GM06990 (cell line): ENCODE measurements at places on chromosomes 12 and 14.

DNA sequence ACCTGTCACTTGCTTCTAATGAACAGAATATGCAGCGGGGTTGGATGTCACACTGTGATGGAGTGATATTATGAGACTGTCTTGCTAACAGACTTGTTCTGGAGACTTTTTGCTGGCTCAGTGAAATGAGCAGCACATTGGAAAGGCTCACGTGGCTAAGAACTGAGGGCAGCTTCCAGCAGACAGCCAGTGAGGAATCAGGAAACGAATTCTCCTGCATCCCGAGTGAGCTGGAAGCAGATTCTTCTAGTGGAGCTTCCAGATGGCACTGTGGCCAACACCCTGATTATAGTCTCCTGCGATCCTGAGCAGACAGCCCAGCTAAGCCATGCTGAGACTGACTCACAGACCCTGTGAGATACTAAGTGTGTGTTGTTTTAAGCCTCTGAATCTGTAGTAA lies 16.1 kb upstream of the TSPAN9 start:
- DNase-seq: no peak

DNA sequence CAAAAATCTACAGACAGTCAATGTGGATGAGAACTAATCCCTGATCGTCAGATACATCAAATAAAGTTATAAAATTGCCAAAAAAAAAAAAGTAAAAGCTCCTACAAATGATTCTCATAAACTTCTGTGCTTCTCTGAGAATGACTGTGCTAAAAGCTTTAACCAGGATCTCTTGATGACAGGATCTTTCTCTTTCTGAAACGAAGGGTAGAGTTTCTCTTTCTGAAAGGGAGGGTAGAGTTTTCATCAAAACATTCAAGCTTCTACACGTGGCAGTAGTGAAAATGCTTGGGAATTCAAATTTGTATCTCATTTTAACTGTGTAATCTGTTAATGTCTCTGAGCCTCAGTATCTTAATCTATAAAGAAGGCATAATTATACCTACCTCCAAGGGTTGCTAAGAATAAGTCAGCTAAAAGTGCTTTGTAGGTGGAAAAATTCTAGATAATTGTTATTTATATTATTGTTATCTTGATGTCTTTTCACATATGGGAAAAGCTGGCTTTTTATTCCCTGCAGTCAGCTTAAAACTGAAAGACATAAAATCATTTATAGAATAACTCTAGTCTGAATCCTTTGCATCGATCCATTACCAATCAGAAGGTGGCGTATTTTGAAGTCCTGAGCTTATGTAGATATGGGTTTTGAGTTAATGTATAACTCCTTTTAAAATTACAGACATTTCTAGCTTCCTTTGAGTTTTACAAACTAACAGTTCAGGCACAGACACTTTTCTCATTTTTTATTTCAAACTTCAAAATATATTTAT lies 157.4 kb downstream of the DACT1 start:
- DNase-seq: no peak

- DNase-seq: no peak
Measured at GRCh38 chr14:68440820-68441219, 352.0 kb downstream of the ZFP36L1 start.

GRCh38 chr14:76948213-76948947 lies 80.1 kb downstream of the IRF2BPL start:
- no peak for DNase-seq

GRCh38 chr12:62689042-62689839 lies 222.6 kb downstream of the MON2 start:
- no peak for DNase-seq

- no peak for DNase-seq
Measured at GRCh38 chr14:68482772-68483395, 310.0 kb downstream of the ZFP36L1 start.

DNA sequence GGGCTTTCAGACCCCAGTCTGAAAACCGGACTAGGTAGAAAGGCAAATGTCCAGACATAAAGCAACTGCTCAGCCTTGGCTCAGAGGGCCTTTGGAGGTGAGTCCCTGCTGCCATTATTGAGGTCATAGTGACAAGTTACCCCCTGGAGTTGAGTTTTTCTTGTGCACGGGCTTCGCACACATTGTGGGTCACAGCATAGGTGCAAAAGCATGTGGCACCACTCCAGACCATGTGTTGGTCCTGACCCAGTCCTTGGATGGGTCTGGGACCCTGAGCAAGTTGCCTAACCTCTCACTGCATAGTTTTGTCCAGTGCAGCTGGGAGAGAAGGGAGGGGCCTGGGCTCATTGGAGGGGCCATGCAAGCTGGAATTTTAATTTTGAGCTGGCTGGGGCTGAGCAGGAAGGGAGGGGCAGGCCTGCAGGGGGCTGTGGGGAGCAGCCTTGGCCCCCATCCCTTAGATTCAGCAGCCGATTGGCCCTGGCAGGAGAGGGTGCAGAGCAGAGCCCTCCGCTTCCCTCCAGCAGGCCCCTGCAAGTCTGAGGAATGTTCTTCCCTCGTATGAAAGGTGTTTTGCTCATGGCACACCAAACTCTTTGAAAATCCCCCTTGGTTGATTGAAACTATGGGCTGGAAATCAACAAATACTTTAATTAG lies 4.2 kb upstream of the KRT5 start:
- DNase-seq: no peak

GRCh38 chr12:38373784-38374183 lies 57.2 kb downstream of the ALG10B start:
- no peak for DNase-seq
